H9 (cell line): ENCODE measurements at places on chromosomes 12 and 14. TPM values are rescaled to one million over a fixed set of nuclear protein-coding genes. Genes with fewer than 3 reads are reported as not detected.

Gene GPR84
- total RNA-seq = not detected in 2 replicates

Gene IFI27
- 1.7 TPM in 2 replicates for total RNA-seq

GRCh38 chr12:93572712-93573551, 457 bp downstream of the SOCS2 start:
- DNase-seq = peak; percentile 64

DNA sequence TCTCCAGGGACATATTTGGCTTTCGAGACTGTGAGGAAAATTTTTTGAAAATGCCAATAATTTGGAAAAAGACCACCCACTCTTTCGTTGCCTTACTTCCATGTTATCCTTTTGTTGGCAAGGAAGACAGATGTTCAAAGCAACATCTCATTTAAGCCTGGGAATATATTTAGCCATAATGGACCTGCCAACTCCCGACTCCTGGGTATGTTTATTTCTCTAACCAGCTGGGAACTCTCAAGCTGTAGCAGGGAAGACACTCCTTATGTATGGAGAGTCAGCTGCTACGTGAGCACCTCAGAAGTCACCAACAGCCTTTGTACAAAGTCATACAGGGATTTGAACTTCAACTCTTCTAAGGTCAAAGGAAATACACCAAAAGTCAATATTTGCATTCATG, 96.5 kb upstream of the DAAM1 start:
- no peak for DNase-seq

DNA sequence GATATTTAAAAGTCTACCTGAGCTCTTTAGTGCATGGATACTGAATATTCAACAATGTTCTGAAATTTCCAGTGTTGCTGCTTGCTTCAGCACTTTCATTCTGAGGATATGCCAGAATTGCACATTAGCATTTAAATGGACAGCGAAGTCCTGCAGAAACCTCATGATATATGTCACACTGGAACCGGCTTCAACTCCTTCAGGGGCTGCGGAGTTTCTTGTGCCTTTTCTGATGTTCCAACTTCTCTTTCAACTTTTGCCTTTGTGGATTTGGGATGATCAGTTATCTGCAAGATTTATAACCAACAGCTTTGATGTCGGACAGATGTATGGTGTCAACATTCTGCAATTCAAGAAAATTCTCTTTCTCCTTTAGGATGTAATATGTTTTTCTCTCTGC, 142.5 kb upstream of the LMNTD1 start:
- no peak for DNase-seq

DNA sequence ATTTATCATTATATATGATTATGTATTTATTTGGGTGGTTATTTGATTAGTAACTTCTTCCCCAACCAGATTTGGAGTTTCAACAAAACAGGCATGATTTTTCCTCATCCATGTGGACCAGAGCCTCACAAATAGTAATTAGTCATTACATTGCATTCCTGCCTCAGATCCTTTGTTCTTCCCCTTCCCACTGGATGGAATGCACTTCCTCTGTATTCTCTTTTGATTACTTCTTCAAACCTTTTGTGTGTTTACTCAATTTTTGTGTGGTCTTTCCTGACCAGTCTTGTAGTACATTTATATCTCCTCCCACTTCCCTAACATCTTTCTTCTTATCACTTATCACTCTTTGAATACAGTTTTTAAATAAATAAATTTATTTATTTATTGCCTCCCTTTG, 15.5 kb downstream of the SYT1 start:
- no peak for DNase-seq

GRCh38 chr12:15770021-15770420, 19.2 kb downstream of the EPS8 start:
- DNase-seq = no peak

- DNase-seq = no peak
Measured at GRCh38 chr12:65533177-65533883, 254.8 kb downstream of the MSRB3 start.
